NCI-H748 treated with DMSO at 0.1 percent for 48 hours (cell line): ENCODE measurements at places on chromosomes 1 and 21.

DNA sequence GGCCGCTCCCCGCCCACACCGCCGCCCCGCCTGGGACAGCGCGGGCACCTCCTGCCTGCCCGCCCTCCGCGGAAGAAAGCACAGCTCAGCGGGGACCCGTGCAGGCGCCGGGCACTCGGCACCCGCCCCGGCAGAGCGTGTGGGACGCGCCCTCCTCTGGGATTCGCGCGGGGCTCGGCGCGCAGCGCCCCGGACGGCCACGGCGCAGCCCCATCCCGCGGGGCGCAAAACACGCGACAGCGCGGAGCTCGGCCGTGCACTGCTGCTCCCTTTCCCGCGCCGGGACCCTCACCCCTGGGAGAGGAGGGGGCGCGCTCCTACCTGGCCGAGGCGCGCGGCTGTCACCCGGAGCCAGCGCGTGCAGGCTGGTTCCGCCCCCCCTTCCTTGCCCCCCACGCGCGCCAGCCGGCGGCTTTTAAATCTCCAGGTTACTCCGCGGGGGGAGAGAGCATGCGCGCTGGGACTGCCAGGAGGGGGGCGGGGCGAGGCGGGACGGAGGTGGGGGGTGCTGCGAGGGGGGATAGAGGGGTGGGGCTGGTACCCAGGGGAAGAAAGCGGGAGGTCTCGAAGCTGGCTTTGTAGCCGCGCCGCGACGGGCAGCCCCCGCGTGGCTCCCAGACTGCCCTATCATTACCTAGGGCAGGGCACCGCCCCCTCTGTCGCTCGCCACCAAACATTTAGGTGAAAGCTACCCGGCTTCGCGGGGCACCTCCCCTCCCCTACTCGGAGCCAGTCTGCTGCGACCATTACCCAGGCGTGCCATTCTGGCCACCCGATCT lies at the start of gene SLC45A3:
TSS of gene SLC45A3 (minus strand) at position 437 of the 779 bp plus-strand sequence. CDS start 15,853 bp downstream, outside the sequence.
- peak; percentile 1 for DNase-seq

GRCh38 chr1:88466899-88467580 lies 217.0 kb upstream of the PKN2 start:
- DNase-seq: no peak

GRCh38 chr1:23035823-23036452 lies 16.7 kb downstream of the KDM1A start:
- no peak for DNase-seq

DNA sequence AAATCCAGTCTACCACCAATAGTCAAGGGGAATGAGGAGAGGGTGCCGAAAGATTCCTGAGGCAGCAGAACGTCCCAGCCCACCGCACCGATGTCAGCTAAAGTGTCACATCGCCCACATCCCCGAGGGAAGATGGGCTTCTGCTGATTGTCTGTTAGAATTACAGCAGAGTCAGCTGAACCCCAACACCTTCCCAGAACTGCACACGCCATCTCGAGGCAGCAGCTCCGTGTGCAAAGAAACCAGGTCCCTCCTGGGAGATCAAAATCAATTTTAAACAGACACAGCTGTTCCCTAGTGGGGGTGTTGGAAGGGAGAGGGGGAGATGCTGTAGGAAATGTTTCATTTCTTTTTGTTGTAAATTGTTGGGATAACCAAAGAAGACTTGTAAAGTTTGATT lies 12.8 kb upstream of the KAZN start:
- no peak for DNase-seq

DNA sequence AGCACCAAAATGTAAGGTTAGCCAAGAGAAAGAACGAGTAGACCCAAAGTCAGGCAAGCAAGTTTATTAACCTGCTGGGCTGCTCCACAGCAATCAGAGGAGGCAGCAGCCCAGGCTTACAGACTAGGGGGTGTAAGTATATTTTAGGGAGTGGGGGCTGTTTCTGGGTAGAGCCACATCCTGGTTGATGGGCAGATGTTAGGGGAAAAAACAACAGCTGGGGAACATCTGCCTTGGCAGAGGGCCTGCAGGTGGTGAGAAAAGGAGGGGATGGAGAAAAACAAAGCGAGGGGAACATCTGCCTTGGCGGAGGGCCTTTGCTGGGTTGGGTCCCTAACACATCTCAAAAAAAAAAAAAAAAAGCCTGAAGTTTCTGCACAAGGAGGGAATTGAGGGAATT lies 9.7 kb upstream of the ZBTB48 start:
- no peak for DNase-seq

- no peak for DNase-seq
These were observed 86.8 kb downstream of the GDAP2 start for GRCh38 chr1:117842408-117843170.

GRCh38 chr1:226793620-226794276 lies 54.7 kb upstream of the ITPKB start:
- no peak for DNase-seq

DNA sequence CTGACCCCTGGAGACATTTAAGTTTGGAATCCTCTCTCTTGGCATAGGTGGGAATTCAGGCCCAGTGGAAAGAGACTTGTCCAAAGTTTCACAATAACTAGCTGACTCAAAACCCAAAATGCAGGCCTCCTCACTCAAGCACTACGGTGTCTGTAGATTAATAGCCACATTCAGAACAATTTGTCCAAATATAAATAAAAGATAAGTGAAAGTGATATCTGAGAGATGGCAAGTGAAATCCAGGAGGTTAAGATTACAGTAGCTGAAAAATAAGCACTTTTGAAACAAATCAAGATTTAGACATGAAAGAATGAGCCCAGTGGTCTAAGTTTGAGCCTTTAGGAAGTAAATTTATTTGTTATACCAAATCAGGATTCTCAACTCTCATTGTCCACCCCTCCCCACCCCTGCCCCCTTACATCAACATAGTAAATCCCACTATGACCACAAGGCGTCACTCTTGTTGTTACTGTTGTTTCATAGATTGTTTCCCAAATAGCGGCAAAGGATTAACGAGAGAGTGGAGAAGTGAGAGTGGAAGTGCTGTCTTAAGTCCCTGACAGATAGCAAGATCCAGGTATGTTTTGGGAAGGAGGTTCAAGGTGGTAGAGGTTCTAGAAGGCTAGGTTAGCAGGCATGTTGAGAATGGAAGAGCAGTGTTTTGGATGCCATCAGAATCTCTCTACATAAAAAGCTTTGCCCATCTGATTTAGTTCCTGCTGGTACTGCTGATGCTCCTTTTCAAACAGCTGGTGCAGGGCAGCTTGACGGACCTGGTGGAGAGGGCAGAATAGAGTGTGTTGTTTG lies 7.1 kb upstream of the TPM3 start:
- DNase-seq: peak; percentile 28

GRCh38 chr1:223264529-223264928 lies 99.4 kb downstream of the SUSD4 start:
- no peak for DNase-seq

DNA sequence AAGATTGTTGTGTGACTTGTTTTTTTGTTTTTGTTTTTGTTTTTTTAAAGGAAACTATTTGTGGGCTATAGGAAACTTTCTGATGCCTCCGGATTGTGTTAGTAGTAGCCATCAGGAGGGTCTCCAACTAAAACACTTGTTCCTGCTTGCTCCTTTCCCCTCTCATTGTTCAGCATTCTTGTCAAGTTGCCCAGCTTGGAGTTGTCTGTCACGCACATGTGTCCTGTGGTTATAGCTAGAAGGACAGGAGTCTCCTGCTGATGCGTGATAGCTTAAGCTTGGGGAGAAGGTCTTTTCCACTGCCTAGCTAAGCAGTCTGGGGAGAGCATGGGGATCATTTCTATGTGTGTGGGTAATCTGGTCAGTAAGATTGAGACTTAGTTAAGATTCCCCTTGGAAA lies 3.2 kb upstream of the LYPLA2 start:
- no peak for DNase-seq

DNA sequence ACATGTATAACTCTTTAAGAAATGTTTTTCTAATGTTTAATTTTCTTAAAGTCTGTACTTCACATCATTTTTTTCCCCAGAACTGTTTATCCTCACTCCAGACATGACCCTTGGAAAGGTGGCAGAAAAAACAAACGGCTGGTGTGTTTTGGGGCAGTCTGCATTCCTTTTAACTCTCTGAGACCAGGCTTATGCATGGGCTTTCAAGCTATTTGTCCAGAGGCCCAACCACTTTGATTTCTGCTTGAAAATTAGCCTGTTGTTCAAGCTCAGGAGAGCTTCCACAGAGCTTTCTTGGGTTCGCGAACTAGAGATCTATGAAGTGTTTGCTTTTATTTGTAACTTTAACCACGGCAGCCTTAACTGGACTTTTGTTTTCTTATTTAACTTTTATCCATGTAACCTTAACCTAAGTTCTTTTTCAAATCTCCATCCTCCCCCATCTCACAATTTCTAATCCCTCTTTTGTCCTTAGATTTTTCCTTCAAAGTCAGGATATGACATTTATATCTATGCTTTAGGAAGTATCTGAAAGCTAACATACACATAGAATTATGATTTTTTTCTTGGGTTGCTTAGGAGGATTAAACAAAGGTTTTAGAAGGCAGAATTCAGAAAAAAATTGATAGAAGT lies 111.8 kb downstream of the FGGY start:
- DNase-seq: no peak

GRCh38 chr1:168410464-168410863 lies 129.8 kb downstream of the TBX19 start:
- no peak for DNase-seq

DNA sequence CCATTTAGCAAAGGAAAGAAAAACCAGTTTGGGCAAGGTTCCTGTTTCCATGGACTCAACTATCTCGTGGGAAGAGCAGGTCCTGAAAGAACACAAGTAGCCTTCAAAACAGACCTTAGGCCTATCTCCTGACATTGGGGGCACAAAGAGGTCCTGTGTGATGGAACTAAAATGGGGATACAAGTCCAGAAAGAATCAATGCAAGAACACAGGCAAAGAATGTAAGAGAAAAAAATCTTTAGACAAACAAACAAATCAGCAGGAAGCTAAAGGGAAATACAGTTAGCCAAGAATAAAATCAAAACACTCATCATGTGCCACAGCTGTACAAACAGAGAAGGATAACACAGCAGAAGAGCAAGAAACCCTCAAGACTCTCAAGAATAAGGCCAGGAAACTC lies 28.2 kb downstream of the SLC30A10 start:
- DNase-seq: no peak

DNA sequence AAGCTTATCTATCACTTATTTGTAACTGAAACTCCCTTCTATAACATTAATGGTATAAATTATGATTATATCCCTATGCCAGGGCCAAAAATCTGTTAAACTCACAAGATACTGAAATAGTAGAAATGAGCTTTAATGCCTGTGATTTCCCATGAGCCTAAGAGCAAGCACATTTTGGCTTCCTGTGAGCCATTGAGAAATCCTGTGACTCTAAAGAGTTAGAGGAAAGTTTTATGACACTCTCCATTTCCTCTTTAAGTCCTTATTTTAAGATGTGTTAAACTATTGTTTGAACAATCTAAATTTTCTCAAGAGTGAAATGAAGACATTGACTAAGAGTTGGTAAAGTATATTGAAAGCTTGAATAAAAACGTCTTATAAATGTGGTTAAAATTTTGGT lies 45.6 kb downstream of the SUCO start:
- DNase-seq: no peak

DNA sequence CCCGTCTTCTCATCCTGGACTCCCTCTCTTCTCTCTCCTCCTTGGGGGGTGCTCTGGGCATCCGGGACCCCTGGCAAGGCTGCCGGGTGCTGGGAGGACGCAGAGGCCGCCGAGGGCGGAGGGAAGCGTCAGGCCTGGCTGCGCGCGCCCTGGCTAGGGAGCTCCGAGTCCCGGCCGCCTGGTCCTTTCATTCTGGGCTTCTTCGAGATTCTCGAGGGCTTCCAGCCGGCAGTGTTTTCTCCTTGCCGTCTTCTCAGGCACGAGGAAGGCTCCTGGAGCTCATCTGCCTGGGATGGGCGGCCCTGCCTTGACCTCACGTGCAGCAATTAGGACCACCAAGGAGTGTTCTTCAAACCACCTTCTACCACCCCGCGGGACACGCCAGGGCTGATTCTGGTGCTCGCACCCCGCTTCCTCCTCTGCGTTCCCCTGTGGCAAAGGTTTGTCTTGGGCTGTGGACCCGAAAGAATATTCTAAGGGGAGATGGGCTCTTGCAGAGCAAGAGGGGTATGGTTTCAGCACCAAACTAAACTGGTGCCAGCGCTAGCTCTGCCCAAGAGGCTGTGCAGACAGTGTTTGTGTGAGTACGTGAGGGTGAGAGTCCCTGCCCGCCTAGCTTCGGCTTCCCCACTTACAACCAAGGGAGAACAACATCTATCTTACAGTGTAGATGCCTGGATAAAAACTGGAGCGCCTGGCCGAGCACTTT lies 36.5 kb downstream of the PIK3CD start:
- DNase-seq: peak; percentile 18

GRCh38 chr1:156747742-156748669 lies 3.5 kb downstream of the HDGF start:
- DNase-seq: no peak

DNA sequence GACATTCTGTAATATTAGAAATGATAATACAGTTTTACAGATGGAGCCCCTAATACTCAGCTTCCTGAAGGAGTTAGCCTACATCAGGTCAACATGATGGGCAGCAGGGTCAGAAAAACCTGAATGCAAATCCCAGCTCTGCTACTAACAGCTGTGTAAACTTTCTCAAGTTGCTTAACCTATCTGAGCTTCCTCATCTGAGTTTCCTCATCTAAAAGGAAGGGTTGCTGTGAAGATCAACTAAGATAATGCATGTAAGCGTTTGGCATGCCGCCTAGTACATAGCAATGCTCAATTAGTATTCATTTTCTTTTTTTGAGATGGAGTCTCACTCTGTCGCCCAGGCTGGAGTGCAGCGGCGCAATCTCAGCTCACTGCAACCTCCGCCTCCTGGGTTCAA lies 18.4 kb upstream of the DESI2 start:
- no peak for DNase-seq

GRCh38 chr1:20662110-20662475 lies 924 bp upstream of the DDOST start:
- no peak for DNase-seq

DNA sequence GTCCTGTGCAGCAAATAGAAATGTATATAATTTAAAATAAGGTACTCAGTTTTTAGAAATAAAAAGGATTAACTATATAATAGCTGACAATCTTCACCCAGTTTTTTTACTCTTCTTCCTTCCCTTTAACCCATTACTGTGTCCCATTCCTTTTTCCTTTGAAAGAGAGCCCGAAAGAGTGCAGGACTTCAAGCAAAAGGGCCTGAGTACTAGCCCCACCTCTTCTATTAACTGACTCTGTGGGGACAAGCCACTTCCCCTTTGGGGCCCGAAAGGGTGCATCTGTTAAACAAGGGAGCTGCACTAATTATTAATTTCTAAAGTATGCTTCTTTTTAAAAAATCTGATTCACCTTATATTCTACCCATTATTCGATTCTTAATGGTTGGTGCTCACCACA lies 3.3 kb downstream of the USP24 start:
- no peak for DNase-seq

- DNase-seq: peak; percentile 84
These were observed 13.6 kb upstream of the MCOLN3 start for GRCh38 chr1:85061711-85062424.

GRCh38 chr1:211520641-211521040 lies 28.7 kb upstream of the RD3 start:
- no peak for DNase-seq

DNA sequence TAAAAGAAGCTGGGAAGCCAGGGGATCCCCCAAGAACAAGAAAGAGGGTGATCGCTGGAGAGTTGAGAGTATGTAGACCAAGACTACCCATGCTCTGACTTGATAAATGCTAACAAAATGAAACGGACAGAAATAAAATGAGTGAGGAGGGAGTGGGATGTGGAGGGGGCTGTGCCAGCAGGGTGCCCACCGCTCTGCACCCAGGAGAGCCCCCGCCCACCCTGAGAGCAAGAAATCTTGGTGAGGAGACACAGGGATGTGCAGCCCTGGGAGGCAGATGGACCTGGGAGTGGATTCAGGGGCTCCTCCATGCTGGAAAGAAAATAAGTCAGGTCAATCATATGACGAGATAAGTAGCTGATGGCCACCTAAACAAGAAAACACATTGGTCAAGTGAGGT lies 590.9 kb downstream of the AJAP1 start:
- no peak for DNase-seq
